ENCODE measurements at places on chromosomes 3 and 15. TPM values are rescaled to one million over a fixed set of nuclear protein-coding genes. Genes with fewer than 3 reads are reported as not detected.

Gene NAALADL2
- 30.5 TPM for total RNA-seq

Gene KBTBD13
- total RNA-seq = 0.30 TPM

GRCh38 chr15:46703020-46703861 is 1014.1 kb upstream of the SEMA6D start:
- DNase-seq = no peak

Gene FANCD2OS
- total RNA-seq = not detected

Gene TM4SF1
- total RNA-seq = 191 TPM

Gene CFAP100
- not detected for total RNA-seq

Gene SHF
- total RNA-seq = 12.3 TPM

- DNase-seq = no peak
Observed at GRCh38 chr15:54660356-54660755, 536.4 kb downstream of the RSL24D1 start.
